ENCODE measurements at places on chromosomes 13 and 19.

DNA sequence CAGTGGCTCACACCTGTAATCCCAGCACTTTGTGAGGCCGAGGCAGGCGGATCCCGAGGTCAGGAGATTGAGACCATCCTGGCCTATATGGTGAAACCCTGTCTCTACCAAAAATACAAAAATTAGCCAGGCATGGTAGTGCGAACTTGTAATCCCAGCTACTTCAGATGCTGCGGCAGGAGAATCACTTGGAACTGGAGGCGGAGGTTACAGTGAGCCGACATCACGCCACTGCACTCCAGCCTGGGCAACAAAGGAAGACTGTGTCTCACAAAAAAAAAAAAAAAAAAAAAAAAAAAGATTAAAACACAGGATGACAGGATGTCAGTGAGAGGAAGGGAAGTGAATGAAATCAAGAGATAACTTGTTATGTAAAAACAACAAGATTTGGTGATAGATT lies 1158.5 kb downstream of the PCDH9 start:
- H3K4me1 ChIP-seq, result no peaks in the 10 kb centered on the region
- H3K27ac ChIP-seq, result no peak overlapping the region
- H3K4me3 ChIP-seq, result no peak overlapping the region
- no peak for DNase-seq
- no peaks in the 10 kb centered on the region for H3K27me3 ChIP-seq
- no peaks in the 10 kb centered on the region for H3K36me3 ChIP-seq

GRCh38 chr19:10961073-10961860 lies 437 bp downstream of the SMARCA4 start:
- peaks cover 30% of the 10 kb centered on the region for H3K4me1 ChIP-seq
- H3K27ac ChIP-seq, result peak overlapping the region; percentile 85
- DNase-seq, result peak; percentile 16
- H3K27me3 ChIP-seq, result no peaks in the 10 kb centered on the region

GRCh38 chr13:102724923-102725322 lies 30.1 kb upstream of the METTL21C start:
- peaks cover 27% of the 10 kb centered on the region for H3K27me3 ChIP-seq
- no peak overlapping the region for H3K27ac ChIP-seq
- no peak overlapping the region for H3K4me3 ChIP-seq
- no peaks in the 10 kb centered on the region for H3K36me3 ChIP-seq
- no peak for DNase-seq

DNA sequence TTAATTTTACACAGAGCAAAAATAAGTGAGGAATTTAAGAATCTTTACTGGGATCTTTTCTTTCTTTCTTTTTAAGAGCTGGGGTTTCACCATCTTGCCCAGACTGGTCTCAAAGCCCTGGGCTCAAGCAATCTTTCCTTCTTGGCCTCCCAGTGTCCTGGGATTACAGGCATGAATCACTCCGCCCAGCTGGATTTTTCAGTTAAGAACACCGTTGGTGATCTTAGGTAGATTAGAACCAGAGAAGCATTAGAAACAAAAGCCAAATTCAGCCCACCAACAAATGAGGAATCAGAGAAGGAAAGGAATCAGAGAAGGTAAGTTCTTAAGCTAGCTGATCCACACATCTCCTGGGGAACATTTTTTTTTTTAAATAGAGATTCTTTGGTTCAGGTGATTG lies 34.2 kb downstream of the EPSTI1 start:
- peaks cover 79% of the 10 kb centered on the region for H3K36me3 ChIP-seq
- H3K4me1 ChIP-seq, result no peaks in the 10 kb centered on the region
- H3K27ac ChIP-seq, result no peak overlapping the region
- DNase-seq, result no peak
- no peaks in the 10 kb centered on the region for H3K27me3 ChIP-seq
- no peak overlapping the region for H3K4me3 ChIP-seq

- H3K4me3 ChIP-seq, result no peak overlapping the region
- DNase-seq, result no peak
- no peak overlapping the region for H3K27ac ChIP-seq
- no peaks in the 10 kb centered on the region for H3K36me3 ChIP-seq
- H3K4me1 ChIP-seq, result peaks cover 2% of the 10 kb centered on the region
Measured at GRCh38 chr19:45217957-45218334, 27.3 kb downstream of the EXOC3L2 start.

DNA sequence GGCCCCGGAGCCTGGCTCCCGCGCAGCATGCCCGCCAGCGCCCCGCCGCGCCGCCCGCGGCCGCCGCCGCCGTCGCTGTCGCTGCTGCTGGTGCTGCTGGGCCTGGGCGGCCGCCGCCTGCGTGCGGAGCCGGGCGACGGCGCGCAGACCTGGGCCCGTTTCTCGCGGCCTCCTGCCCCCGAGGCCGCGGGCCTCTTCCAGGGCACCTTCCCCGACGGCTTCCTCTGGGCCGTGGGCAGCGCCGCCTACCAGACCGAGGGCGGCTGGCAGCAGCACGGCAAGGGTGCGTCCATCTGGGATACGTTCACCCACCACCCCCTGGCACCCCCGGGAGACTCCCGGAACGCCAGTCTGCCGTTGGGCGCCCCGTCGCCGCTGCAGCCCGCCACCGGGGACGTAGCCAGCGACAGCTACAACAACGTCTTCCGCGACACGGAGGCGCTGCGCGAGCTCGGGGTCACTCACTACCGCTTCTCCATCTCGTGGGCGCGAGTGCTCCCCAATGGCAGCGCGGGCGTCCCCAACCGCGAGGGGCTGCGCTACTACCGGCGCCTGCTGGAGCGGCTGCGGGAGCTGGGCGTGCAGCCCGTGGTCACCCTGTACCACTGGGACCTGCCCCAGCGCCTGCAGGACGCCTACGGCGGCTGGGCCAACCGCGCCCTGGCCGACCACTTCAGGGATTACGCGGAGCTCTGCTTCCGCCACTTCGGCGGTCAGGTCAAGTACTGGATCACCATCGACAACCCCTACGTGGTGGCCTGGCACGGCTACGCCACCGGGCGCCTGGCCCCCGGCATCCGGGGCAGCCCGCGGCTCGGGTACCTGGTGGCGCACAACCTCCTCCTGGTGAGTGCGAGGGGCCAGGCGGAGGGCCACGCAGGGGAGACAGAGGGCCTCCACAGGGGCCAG lies at the start of gene KL:
Gene KL (plus strand): TSS at position 10 of the 909 bp plus-strand sequence. CDS start 18 bp downstream, at position 28.
- no peak for DNase-seq
- H3K36me3 ChIP-seq, result no peaks in the 10 kb centered on the region
- H3K27me3 ChIP-seq, result peaks cover 65% of the 10 kb centered on the region
- H3K4me3 ChIP-seq, result peak within 1 kb of the TSS; percentile 74
- peak within 1 kb of the TSS; percentile 36 for H3K27ac ChIP-seq
